Calu3 (cell line): ENCODE measurements at places on chromosomes 4 and X. TPM values are rescaled to one million over a fixed set of nuclear protein-coding genes. Genes with fewer than 3 reads are reported as not detected.

- no peaks in the 10 kb centered on the region for H3K27me3 ChIP-seq
- no peak for DNase-seq
- H3K27ac ChIP-seq: no peak overlapping the region
- peaks cover 31% of the 10 kb centered on the region for H3K4me1 ChIP-seq
Measured at GRCh38 chr4:78585633-78586032, 34.1 kb downstream of the ANXA3 start.

Gene BEND2
- not detected in 2 replicates for total RNA-seq

GRCh38 chr4:53647547-53647946 lies 56.3 kb upstream of the LNX1 start:
- H3K4me1 ChIP-seq: peaks cover 56% of the 10 kb centered on the region
- H3K27me3 ChIP-seq: no peaks in the 10 kb centered on the region
- H3K36me3 ChIP-seq: peaks cover 5% of the 10 kb centered on the region
- no peak for DNase-seq

GRCh38 chr4:40458683-40459082 lies 123.5 kb downstream of the CHRNA9 start:
- H3K27me3 ChIP-seq: no peaks in the 10 kb centered on the region
- H3K4me3 ChIP-seq: no peak overlapping the region
- no peak for DNase-seq

- no peaks in the 10 kb centered on the region for H3K27me3 ChIP-seq
- no peak overlapping the region for H3K27ac ChIP-seq
- no peaks in the 10 kb centered on the region for H3K36me3 ChIP-seq
- H3K4me1 ChIP-seq: peaks cover 18% of the 10 kb centered on the region
Measured at GRCh38 chrX:37995428-37995827, 10.9 kb upstream of the SYTL5 start.

GRCh38 chr4:84964995-84965552 lies 1.4 kb downstream of the WDFY3 start:
- no peaks in the 10 kb centered on the region for H3K27me3 ChIP-seq
- H3K4me1 ChIP-seq: peaks cover 13% of the 10 kb centered on the region
- H3K4me3 ChIP-seq: peak overlapping the region; percentile 100
- H3K36me3 ChIP-seq: peaks cover 23% of the 10 kb centered on the region
- no peak for DNase-seq
- no peak overlapping the region for H3K27ac ChIP-seq

DNA sequence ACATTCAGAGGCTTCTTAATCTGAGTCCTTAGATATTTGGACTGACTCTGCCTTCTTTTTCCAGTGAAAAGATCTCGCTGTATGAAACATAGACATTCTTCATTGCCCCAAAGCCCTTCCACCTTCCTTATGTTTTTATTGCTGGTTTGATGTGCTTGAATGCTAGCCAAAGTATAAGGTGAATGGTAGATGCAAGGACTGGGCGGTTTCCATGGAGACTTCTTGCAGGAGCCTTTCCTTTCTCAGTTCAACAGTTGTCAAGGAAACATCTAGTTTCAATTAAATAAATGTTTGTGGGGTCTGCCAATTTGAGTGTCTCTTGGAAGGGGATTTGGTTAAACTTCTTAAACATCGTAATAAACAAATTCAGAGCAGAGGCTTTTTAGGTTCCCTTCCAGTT lies 46.0 kb downstream of the REPS2 start:
- no peaks in the 10 kb centered on the region for H3K36me3 ChIP-seq
- H3K27me3 ChIP-seq: no peaks in the 10 kb centered on the region

Gene TRO
- total RNA-seq: not detected in 2 replicates
